ENCODE measurements at places on chromosomes 6 and 20. TPM values are rescaled to one million over a fixed set of nuclear protein-coding genes. Genes with fewer than 3 reads are reported as not detected.

XKR7 gene
- total RNA-seq: 0.07 TPM

DNA sequence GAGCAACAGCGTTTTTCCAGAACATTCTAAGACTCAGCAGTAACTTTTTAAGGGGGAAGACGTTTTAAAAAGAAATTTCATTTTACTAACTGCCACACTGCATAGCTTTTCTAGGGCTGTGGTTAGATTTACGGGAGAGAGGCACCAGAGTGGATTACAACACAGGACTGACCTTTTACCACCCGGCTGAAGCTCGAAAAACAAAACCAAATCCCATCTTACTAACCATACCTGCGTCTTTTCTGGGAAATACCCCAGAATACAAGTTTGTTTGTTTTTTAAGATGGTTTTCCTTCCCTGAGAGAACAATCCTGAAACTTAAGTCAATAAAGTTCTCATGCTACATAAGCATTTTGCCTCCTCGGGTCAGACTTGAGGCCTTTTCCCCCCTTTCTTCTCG, 209.3 kb upstream of the SOX4 start:
- no peak for DNase-seq

DNA sequence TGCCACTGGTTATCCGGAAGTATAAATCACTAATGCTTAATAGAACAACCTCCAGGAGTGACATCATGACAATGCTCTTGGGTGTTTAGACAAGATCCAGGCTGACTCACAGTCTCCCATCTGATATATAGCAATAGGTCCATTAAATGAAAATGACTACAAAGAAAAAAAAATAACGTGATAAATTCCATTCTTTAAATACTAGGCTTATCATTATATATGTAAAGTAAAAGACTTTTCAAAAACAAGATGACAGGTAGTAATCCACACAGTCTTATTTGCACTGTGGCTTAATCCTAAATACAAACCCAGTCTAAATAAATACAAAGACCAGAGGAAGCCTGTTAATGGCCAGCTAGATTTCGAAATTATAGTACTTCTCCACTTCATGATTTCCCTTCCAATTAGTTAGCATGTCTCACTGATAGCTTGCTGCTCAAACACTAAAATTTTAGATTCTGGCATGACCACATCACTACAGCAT, 149.1 kb upstream of the BEND3 start:
- DNase-seq: no peak

SSTR4 gene
- total RNA-seq: not detected

GSTA4 gene
- total RNA-seq: 62.2 TPM
